ENCODE measurements at places on chromosomes 16 and 17.
A peak's percentile ranks its signal among the peaks of the same experiment; 100 is the strongest.

DNA sequence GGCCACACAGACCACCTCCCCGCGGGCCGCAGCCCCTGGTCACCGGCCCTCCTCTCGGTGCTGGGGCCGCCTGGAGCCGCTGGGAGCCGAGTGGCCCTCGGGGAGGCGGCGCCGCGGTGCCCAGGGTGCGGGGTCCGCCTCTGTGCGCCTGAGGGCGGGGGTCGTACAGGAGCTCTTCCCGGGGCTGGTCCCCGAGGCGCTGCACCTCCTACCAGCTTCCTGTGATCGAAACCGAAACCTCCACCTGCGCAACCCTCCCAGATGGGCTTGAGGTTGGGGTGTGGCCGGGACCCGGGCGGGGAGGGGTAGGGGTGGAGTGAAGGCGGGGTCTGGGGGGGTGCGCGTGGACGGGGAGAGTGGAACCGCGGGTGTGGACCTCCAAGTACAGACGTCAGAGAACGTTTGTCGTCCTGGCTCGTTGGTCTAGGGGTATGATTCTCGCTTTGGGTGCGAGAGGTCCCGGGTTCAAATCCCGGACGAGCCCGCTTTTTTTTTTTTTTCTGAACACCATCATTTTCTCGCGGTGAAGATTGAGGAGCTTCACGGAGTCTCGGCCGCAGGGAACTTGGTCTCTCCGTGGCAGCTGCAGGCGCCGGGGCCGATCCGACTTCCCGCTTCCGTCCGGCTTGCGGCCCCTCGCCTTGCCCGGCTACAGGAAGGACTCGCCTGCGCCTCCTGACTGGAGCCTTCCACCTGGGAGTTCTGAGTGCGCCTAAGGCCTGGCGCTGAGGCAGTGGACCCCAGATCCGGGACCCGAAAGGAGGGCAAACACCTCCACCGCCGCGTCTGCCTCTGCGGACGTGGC lies 23.9 kb downstream of the ZNF213 start:
- peak; percentile 77 for DNase-seq

DNA sequence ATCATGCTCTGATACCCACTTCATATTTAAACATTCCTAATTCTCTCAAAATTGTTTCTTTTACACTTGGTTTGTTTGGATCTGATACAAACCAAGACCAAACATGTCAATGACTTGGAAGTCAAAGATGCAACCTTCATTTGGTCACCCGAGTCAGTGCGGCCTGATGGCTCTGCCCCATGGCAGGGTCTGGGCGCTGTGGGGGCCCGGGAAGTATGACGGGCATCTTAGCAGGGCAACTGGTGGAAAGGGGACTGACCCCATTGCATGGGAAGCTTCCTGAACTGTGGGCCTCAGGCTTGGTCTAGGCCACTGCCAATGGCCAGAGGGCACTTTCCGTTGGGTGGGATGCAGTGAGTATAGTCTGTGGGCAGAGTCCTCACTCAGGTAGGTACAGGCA lies 178.0 kb downstream of the KATNIP start:
- DNase-seq: no peak

DNA sequence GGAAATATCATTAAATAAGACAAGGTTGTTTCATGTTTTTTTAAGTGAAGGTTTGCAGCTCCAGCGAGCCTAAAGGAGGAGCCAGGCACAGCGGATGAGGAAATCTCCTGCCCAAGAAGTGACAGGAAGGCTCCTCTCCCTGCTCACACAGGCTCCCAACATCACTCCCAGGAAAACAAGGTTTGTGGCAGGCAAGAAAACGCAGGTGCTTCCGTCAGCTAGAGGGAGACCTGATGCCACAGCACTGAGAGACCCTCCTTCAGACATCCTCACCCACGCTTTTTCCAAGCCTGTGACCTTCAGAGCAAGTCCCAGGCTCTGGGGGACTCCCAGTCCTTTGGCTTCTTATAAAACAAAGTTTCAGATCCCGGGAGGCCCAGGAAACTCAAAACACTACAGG lies 89.7 kb downstream of the ZNF423 start:
- no peak for DNase-seq

DNA sequence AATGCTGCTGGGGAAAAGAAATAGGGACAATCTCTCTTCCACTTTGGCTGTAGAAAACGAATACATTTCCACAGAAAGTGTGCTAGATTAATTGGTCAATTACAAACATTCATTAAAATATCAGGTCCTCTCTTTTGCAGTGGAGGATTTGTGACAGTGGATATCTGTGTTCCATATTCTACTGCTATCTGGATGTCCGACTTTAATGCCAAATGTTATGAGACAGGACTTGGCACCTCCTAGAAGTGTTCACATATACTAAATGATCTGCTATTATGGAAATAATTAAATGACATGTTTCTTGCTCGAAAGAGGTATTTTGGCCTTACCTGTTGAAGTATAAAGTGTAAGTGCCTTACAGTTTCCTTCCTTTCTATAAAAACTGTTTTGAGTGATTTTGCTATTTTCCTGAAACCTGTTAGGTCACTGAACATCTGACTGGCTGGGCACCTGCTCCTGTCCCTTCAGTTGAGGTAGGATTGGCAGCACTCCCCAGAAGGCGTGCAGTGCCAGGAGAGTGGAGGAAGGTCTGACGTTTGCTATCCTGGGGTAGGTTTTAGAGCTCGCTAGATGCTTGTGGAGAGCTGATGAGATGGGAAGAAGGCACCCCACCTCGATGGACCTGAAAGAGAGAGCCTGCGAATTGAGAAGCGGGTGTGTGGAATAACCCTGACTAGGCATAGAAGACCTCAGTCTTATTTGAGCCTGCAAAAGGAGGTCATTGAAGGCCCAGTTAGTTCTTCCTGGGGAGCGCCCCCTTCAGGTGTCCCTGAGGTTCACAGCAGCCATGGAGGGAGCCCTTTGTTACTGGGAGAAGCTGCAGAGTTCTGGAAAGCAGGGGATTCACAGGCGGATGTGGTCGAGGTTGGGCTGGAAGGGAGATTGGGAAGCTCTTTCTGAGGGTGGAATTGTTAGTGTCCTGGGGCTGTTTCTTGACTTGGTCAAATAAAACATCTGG lies 159.4 kb upstream of the ZNF267 start:
- DNase-seq: peak; percentile 8

DNA sequence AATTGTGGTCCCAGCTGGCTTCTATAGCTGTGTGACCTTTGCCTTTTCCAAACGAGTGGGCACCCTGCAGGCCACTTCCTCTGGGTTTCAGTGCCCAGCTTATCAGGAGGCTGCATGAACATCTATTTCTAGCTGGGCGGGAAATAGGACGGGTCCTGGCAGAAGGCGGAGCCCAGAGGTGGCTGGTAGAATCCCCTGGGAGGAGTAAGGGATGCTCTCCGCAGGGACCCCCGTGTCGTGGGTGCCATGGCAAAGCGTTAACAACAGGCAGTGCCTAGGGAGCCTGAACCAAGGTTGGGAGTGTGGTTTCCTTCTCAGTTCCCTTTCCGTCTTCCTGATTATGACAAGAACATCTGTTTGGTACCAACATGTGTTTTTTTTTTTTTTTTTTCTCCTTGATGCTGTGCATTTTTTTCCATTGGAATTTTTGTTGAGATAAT lies 58.2 kb downstream of the PLCG2 start:
- DNase-seq: no peak

GRCh38 chr17:80187515-80187941 lies 17.7 kb downstream of the CARD14 start:
- peak; percentile 13 for DNase-seq

- DNase-seq: no peak
Measured at GRCh38 chr17:45867702-45868101, 23.0 kb downstream of the SPPL2C start.

- DNase-seq: no peak
Measured at GRCh38 chr17:27513849-27514248, 57.6 kb downstream of the KSR1 start.

DNA sequence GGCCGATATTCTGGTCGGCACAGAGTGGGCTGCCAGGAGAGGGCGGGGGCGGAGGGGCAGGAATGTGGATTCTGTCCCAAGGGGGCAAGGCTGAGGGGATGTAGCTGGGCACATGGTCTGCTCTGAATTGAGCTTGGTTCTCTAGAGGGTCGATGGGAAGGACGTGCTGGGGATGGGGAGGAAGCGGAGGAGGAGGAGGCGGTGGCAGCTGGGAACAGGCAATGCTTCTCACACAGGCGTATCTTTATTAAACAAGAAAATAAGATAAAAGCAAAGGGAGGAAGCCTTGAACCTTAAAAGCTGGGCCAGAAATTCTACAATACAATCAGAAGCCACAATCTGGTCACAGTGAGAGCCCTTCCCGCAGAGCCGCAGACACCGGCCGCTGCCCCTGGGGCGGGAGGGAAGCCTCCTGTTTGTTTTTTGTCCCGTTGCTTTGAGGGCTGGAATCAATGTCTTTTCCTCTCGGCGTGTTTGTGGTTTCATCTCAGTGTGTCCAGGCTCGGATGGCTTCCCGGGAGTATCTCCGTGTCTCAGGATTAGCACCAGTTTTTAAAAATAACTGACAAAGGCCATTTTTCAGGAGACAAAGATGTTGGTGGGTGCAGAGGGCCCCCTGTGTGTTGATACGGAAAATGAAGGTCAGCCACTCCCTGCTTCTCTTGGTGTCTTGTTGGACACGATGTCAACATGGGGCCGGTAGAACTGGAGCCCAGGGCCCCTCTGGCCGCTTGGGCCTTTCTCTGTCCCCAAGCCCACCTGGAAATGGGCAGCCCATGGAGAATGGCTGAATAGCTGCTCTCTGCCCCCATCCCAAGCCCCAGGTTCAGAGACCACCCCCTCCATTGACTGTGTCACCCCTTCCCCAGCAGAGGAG lies 12.3 kb upstream of the SLC7A5 start:
- DNase-seq: no peak

DNA sequence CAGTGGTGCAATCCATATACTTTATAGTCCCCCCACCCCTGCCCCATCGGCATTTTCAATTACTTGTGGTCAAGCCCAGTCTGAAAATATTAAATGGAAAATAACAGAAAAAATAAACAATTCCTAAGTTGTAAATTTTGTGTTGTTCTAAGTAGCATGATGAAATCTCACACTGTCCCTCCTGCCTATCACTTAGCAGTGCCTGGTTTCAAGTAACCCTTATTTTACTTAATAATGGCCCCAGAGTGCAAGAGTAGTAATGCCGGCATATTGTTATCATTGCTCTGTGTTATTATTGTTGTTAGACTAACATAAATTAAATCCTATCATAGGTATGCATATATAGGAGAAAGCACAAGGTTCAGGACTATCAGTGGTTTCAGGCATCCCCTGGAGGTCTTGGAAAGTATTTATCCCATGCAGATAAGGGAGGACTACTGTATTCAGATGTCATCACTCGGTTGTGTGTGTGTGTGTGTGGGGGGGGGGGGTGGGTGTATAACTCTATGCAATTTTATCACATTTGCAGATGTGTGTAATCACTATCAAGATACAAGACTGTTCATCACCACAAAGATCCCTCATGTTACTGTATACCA lies 9.3 kb downstream of the UBE2G1 start:
- peak; percentile 50 for DNase-seq

DNA sequence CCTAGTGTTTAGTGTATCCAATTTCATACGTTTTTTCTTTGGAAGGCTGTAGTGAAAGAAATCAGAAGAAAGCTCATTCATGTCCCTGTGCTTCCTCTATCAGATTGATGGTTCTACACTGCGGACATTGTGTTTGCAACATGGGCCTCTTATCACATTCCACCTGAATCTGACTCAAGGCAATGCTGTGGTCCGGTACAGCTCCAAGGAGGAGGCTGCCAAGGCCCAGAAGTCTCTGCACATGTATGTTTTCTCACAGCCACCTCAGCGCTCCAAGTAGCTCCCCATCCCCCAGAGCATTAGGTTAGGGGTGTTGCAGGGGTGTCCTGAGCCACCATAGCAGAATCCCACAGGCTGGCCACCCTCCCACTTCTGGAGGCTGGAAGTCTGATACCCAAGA lies 25.2 kb downstream of the TMC6 start:
- DNase-seq: peak; percentile 61

DNA sequence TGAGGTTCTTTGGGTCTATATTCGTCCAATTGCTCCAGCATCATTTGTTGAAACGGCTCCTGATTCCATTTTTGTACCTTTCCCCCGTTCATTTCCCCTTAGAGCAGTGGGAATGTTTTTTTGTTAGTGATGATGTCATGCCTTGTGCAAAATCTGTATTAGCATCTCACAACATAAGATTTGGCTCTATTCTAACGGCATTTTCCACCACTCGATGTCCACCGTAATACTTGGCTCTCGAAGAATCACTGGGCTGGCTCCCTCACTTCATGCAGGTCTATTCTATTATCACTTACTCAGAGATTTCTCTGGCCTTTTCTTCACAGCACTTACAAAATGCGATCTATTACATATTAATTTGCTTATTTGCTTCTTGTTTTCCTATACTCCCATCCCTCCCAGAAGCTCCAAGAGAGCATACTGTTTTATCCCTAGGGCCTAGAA lies 571 bp upstream of the NME1 start:
- DNase-seq: peak; percentile 16

DNA sequence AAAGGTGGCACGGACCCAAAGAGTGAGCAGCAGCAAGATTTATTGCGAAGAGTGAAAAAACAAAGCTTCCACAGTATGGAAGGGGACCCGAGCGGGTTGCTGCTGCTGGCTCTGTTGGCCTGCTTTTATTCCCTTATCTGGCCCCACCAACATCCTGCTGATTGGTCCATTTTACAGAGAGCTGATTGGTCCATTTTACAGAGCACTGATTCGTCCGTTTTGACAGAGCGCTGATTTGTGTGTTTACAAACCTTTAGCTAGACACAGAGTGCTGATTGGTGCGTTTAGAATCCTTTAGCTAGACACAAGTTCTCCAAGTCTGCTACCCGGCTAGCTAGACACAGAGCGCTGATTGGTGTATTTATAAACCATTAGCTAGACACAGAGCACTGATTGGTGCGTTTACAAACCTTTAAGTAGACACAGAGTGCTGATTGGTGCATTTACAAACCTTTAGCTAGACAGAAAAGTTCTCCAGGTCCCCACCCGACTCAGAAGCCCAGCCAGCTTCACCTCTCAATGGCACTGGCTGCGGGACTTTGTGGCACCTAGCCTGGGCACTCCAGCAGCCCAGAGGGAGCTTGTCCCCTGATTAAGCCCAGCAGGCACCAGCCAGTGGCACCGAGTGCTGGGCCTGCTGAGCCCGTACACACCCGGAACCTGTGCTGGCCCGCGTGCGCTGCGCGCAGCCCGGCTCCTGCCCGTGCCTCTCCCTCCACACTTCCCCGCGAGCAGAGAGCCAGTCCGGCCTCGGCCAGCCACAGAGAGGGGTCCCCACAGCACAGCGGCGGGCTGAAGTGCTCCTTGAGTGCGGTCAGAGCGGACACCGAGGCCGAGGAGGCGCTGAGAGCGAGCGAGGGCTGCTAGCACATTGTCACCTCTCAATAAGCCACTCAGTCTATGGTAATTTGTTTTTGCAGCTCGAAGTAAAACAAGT lies 15.1 kb downstream of the IGSF6 start:
- no peak for DNase-seq
